ENCODE measurements at places on chromosomes 6 and 20. TPM values are rescaled to one million over a fixed set of nuclear protein-coding genes. Genes with fewer than 3 reads are reported as not detected.

GRCh38 chr20:8853805-8854338 lies 215.0 kb upstream of the PLCB4 start:
- peak; percentile 94 for DNase-seq

OXT gene
- polyA plus RNA-seq = not detected

AGER gene
- 2.1 TPM for polyA plus RNA-seq

NAPB gene
- 60.1 TPM for polyA plus RNA-seq

DNA sequence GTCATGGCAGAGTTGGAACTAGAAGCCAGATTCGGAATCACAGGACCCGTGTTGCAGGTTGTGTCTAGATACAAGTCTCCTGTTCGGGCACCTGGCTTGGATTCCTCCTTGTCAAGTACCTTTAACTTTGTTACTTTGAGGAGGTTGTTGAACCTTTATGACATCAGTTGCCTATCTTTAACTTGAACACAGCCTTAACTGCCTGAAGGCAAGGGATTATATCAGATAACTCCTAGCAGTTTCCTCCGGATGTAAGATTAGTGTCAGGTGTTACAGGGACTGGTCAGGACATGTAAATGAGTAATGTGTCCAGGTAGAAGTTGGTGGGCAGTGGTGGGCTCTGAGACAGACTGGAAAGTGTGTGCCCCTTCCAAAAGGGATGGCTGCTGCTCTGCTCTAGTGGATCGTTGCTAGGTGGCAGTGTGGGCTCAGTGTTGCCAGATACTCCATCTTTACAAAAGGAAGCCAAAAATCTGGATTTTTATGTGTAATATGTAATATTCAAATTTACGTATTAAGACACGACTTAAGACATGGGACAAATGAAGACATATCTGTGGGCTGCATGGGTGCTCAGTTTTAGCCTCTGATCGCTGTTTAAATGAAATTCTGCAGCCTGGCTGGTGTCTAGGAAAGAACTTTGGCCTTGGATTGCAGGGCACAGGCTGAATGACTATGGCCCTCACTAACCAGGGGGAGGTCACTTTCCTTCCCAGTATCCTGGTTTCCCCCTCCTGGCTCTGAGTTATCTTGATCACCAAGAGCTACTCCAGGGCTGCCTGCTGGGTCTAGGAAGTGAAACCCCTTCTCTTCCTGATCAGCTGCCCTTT lies 27.1 kb downstream of the CHMP4B start:
- peak; percentile 47 for DNase-seq

GRCh38 chr6:147561726-147562125 lies 53.2 kb downstream of the SAMD5 start:
- DNase-seq = peak; percentile 61

Data from brain (organoid and tissue), 16 donors.